Renal pelvis (tissue), 12 donors: ENCODE measurements at places on chromosomes 7 and 10. TPM values are rescaled to one million over a fixed set of nuclear protein-coding genes. Genes with fewer than 3 reads are reported as not detected.

- DNase-seq: peak; percentile 77
Measured at GRCh38 chr7:74027683-74028320, at the start of gene ELN. Gene ELN (plus strand): TSS chr7:74028173. CDS start chr7:74028188, 15 bp downstream.

The ANKRD61 gene
- polyA plus RNA-seq: 2.7 TPM

The TRIM73 gene
- 4.2 TPM for polyA plus RNA-seq

GRCh38 chr7:106356-106755 lies 86.0 kb upstream of the FAM20C start:
- no peak for DNase-seq

GRCh38 chr10:91409869-91410637 lies at the start of gene HECTD2:
Gene HECTD2 (plus strand): TSS chr10:91410344. CDS start chr10:91410439, 95 bp downstream.
- peak; percentile 79 for DNase-seq

DNA sequence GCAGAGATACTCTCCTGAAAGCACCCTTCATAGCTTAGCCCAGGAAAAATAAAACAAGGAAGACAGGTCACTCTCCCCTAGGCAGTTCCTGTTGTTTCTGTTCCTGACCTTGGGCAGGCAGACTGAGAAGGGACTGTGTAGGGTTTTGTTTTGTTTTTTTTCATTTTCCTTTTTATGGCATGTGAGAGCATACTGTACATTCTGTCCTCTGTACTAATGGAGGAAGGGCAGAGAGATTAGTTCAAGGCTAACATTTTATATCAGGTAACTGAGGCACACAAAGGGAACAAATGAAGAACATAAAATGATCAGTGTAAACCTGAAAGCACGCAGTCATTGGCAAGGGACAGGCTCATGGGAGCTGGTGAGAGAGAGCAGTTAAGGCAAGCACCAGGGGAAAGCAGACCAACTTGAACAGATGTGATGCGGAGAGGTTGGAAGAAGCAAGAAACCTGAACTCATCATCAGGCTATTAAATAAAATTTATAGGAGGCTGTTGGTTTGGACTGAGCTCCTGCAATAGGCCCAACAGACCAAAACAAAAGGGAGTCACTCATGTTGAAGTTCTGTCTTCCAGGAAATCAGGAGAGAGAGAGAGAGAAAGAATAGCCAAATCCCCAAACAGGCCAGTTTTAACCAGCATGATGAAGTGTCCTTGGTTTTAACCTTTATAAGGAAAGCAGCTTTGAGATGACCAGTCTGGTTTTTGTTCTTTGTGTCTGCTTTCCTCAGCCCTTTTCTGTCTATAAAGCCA lies 34.1 kb upstream of the PDCD4 start:
- DNase-seq: peak; percentile 67

The SEMA3D gene
- polyA plus RNA-seq: 41.8 TPM

DNA sequence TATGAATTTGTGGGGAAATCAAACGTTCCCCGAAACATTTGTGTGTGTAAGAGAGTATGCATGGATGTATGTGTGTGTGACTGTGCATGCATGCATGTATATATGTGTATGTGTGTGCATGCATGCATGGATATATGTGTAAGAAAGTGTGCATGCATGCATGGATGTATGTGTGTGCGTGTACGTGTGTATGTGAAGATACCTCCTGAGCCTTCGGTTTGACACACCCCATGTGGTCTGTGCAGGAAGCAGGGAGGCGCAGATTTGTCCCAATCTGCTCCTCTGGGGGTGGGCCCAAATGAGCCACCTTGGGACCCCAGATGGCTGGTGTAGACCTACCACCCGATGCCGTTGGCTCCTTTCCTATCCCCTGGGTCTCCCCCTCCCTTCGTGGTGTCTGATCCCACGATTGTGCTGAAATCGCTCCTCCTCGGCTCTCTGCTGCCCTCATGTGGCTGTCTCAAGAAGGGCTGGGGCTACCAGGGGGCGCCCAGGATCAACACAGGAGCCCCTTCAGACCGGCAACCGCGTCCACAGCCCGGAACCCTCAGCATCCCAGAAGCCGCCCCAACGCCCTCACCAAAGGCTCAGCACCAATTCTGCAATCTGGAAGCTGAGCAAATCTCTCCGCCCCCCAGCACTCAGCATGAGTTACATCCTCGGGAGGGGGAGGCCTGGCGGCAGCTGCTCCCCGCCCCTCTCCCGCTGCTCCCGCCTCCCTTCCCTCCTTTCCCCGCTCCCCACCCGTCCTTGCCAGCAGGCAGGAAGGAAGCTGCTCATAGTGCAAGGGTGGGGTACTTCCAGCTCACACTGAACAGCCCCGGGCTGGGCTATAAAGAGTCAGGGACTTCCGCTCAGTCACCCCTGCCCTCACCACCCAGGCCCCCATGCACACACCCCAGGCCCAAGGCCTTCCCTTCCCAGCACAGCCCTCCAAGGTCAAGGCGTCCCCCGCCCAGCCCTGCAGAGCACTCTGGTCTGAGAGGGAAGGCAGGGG lies 2.3 kb upstream of the NOS3 start:
- no peak for DNase-seq

The SPDYE2B gene
- 5.0 TPM for polyA plus RNA-seq

DNA sequence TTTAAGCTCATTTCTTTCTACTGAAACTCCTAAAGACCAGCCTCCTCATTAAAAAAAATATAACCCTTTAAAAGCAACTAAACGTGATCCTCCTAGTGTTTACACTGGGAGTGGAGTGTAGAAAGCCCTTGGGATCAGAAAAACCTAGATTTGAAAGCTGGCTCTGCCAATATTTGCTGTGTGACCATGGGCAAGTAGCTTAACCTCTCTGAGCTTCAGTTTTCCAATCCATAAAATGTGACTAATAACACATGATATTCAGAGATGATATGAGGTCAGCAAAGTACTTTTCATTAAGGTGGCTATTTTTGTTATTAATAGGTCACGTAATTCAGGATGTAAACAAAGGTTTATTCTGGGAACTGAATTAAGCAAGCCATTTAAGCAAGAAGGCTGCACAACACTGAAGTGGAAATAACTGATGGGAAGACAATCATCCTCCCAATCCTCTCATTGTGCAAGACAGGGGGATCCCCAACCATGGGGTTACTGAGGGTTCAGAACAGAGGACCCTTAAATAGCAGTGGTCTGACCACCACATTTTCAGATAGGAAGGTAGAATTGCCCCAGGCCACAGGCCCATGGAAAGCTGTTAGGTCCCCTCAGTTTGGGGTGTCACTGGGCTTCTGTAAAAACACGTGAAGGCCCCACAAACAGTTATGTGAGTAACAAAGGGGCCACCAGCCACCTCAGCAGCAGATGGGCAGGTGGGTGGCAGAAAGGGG lies 49.1 kb upstream of the EEPD1 start:
- DNase-seq: no peak

DNA sequence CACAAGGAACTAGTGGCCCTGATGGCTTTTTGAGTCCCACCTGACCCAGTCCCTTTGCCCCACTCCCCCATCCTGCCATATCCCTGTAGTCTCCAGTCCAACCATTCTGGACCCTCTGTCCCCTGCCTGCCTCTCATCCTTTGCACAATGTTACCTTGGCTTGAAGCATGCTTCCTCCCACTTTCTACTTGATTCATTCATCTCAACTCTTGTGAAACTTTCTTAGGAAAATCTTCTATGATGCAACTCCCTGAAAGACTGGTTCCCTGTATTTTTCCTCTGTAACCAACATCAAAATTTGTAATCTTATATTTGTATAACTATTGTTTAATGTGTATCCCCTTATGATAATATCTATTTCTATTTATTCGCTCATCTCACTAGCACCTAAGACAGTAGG lies 151.5 kb downstream of the LRRTM3 start:
- no peak for DNase-seq

DNA sequence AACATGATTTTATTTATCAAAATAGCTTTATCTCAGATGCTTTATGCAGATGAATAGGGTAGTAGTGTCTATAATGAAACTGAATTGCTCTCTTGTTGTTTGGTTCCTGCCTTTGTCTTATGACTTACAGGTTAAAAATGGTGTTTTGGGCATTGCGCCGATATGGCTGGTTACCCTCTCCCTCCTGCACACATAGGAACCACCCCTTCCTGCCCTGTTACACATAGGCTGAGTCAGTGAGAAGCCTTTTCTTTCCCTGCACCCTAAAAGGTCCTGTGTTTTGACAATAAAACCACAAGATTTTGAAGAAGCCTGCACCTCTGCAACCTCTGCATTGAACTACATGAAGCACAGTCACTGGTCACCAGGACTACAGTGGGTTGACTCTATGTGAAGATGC lies 655.8 kb upstream of the ANKRD30A start:
- DNase-seq: no peak

The LIPK gene
- polyA plus RNA-seq: not detected

- DNase-seq: no peak
Measured at GRCh38 chr10:89114846-89115625, 92.1 kb downstream of the CH25H start.
